ENCODE measurements at places on chromosomes 2 and 18.

GRCh38 chr2:7009207-7009911, 92.1 kb downstream of the RNF144A start:
- DNase-seq: no peak

DNA sequence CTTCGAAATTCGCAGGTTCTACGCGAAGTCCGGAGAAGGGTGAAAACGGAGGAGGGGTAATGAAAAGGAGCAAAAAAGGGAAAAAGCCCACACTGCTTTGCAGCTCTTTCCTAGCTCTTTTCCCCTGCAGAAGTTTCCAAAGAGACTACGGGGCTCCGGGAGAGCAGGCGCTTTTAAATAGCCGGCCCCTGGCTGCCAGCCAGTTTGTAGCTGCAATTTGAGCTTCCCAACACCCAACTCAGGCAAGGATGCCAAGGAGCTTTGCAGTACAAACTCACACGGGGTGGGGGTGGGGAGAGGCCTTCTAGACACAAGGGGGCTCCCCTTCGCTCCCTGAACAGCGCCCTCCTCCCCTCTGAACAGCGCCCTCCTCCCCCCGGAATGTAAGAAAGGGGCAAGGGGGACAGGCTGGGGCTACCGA, at the start of gene IGFBP5:
Gene IGFBP5 (minus strand): TSS at position 149 of the 421 bp plus-strand sequence. CDS start 774 bp downstream, outside the sequence.
- peak; percentile 78 for DNase-seq

- no peak for DNase-seq
Observed at GRCh38 chr2:84041506-84041905, 417.6 kb downstream of the SUCLG1 start.

- DNase-seq: peak; percentile 99
Observed at GRCh38 chr2:232781765-232782164, 5.4 kb upstream of the KCNJ13 start.

- DNase-seq: peak; percentile 69
Observed at GRCh38 chr2:159073256-159073655, 104.8 kb downstream of the TANC1 start.

GRCh38 chr2:139805441-139805840, 1025.3 kb upstream of the NXPH2 start:
- DNase-seq: no peak

DNA sequence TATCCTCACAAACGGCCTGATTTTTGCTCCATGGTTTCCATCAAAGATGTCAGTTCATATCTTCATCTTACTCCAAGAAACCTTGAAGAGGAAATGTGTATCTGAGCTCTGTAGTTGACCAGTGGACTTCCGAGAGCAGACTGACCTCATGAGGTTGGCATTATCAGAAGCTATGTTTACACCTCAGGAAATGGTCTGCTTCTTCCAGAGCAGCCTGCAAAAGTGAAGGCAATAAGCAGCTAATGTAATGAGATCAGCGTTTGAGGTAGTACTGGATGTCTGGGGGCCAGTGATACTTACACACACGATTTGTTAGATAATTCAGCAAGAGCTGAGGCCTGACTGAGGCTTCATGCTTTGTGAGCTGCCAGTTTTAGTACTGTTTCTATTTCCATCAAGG, 189.7 kb downstream of the LRRTM1 start:
- no peak for DNase-seq

GRCh38 chr2:2653231-2653630, 322.2 kb upstream of the MYT1L start:
- DNase-seq: no peak

DNA sequence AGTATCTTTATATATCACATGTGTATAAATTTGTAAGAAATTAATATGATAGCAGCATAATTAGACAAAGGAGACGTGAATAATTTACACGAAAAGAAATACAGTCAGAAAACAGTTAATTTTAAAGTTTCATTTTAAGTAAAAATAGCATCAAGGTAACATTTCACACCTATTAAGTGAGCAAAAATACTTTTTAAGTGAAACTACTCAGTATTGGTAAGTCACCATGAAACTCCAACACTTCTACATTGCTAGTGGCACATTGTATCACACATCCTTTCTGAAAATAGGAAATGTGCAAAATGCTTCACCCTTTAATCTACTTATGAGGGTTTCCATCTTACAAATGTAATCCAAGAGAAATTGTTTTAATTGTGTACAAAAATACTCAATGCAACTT, 287.9 kb upstream of the EPAS1 start:
- no peak for DNase-seq

- no peak for DNase-seq
Observed at GRCh38 chr2:136441979-136442714, 323.2 kb upstream of the THSD7B start.

GRCh38 chr2:136017786-136018185, 32.4 kb upstream of the DARS1 start:
- DNase-seq: no peak

- DNase-seq: no peak
Observed at GRCh38 chr2:182047544-182047943, 61.9 kb downstream of the PPP1R1C start.

- DNase-seq: no peak
Observed at GRCh38 chr18:43134876-43135275, 19.4 kb upstream of the RIT2 start.

DNA sequence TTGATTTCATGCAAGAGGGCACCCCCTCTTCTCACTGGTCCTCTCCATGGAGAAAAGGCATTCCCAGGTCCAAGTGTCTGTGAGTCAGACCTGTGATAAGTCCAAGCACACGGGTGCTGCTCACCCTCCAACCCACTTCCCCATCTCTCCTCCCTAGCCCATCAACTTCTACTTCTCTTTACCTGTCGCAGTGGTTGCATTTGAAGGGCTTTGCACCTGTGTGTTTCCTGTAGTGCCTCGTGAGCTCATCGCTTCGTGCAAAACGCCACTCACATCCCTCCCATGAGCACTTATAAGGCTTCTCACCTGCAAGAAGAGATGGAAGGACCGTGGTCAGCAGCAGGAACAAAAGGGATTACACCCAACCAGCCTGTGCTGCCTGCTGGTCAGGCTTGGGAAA, 77.5 kb downstream of the KLF7 start:
- DNase-seq: no peak

GRCh38 chr2:3771576-3771975, 68.2 kb downstream of the DCDC2C start:
- DNase-seq: no peak

DNA sequence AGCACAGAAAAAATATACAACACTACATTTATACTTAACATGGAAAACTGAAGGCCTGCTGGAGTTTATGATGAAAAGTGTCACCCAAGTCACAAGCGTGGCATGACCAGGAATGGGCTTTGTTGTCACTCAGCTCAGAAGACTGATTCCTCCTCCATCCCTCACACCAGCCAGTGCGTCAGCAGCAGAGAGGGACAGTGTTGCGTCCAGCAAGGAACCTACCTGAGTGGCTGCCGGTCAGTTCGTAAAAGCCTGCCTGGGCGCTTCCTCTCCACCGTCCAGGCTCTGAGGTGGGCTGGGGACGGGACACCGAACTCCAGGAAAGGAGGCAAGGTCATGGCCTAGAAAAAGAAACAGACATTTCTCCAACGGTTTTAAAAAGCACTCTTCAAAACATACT, 77.4 kb downstream of the USP40 start:
- DNase-seq: no peak

DNA sequence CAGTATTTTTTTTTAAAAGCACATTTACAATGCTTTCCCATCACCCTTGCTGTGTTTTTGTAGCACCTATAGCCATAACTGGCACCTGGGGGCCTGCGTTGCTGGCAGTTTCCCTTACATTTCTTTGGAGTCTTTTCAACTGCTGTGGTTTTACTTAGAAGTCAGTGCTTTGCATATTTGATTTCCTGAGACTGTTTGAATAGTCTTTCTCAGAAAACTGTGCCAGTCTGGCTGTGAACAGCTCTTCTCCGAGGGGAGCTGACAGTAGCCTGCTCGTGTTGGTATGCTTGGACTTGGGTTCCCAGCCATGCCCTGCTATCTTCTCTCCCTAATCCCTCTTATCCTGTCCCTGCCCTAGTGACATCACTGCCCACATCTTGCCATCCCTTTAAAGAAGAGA, 81.5 kb downstream of the DPP4 start:
- DNase-seq: no peak

GRCh38 chr2:175074478-175074877, 69.3 kb upstream of the CHN1 start:
- no peak for DNase-seq

GRCh38 chr2:169222665-169223064, 139.7 kb downstream of the LRP2 start:
- DNase-seq: peak; percentile 38

GRCh38 chr18:55229682-55230081, 270.4 kb upstream of the CCDC68 start:
- DNase-seq: no peak

DNA sequence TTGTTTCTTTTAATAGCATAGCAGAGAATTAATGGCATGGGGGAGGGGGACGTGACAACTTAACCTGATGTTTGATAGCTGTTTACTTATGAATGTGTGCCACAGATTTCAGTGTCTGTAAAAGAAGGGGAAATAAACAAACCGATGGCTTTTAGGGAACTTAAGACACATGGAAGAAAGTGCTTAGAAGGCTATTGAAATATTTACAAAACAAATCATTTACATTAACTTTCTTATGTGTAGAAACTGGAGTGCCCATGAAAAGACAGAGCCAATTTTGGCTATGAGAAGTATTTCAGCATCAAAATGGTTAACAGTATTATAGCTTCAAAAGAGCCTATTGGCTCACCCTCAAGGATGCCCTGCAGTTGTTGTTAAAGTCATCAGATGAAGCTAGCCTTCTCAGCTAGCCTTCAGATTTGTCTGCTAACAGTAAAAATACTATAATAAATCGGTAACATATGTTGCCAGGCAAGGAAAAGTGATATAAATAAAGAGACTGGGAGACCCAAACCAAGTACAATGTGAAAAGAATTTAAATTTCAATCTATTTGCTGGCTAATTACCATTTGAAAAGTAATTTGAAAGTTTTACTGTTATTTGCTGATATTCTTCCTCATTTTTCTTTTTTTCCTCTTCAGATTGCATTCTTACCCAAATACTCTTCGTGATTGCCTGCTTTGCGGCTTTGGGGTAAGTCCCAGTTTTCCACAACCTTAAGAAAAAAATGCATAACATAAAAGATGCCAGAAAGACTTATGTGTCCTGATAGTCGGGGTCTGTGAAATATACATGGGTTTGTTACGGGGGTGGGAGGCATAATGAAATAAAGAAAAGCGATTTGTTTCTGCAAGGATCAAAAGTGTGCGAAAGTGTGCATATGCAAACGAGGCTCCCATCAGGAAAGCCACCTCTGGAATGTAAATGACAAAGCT, 256.4 kb downstream of the MEIS1 start:
- no peak for DNase-seq

- no peak for DNase-seq
Observed at GRCh38 chr2:69514819-69515218, 77.6 kb upstream of the NFU1 start.

DNA sequence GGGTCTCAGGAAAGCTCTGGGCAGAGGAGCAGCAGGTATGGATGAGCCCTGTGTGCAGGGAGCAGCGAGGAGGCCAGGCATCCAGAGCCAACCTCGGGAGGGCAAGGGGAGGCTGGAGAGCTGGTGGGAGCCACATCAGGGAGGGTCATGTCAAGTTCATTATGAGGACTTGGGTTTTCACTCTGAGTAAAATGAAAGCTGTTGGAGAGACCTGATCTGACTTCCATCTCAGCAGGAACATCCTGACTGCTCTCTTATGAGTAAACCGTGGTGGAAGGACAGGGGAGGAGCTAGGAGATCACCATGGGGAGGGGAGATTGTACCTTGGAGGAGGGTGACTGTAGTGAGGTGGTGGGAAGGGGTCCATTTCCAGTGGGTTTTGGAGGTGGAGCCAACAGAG, 209.8 kb downstream of the LDLRAD4 start:
- no peak for DNase-seq

GRCh38 chr2:136189221-136189782, 71.4 kb upstream of the CXCR4 start:
- peak; percentile 72 for DNase-seq

DNA sequence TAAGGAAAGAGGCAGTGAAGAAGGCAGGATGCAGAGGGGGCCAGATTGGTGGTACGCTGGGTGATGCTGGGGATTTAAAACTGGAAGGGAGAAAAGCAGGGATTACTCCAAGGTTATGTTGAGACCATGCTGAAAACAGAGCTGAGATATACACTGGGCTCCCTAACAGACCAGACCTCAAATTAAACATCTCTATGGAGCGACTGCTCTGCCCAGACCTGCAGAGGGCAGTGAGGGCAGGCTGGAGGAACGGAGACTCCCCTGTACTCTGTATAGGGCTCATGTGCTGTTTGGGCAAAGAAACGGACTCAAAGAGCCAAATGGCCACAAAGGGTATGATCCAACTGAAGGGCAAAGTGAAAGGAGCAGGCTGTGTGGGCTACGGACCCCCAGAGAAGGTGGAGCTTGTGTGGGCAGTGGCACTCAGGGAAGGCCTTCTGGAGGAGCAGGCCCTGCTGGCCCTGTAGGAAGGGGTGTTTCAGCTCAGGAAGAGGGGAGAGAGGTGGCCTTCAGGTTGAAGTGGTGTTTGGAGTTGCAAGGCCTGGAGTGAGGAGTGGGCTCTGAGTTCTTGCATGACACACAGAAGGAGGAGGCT, 4.8 kb upstream of the CELF4 start:
- no peak for DNase-seq

- DNase-seq: no peak
Observed at GRCh38 chr2:216074380-216074779, 7.2 kb downstream of the PECR start.

GRCh38 chr18:77013811-77014521, 118.6 kb downstream of the MBP start:
- no peak for DNase-seq

GRCh38 chr2:74010087-74010541, 25.4 kb downstream of the TET3 start:
- DNase-seq: peak; percentile 44

DNA sequence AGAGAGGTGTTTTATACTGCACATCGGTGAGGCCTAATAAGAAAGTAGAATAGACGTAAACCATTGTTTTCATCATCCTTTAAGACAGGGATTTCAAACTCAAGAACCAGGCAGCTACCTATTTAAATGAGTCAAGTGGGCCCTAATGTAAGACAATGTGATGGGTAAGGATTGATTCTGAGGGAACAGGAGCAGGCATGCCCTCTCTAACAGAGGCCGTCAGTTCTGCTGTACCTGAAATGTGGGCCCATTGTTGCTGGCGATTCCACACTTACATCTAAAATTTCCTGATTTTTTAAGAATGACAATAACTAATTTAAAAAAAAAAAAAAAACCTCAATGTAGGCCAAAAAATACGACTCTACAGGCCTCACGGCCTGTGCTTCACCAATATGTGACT, 67.5 kb downstream of the ACSL3 start:
- no peak for DNase-seq

DNA sequence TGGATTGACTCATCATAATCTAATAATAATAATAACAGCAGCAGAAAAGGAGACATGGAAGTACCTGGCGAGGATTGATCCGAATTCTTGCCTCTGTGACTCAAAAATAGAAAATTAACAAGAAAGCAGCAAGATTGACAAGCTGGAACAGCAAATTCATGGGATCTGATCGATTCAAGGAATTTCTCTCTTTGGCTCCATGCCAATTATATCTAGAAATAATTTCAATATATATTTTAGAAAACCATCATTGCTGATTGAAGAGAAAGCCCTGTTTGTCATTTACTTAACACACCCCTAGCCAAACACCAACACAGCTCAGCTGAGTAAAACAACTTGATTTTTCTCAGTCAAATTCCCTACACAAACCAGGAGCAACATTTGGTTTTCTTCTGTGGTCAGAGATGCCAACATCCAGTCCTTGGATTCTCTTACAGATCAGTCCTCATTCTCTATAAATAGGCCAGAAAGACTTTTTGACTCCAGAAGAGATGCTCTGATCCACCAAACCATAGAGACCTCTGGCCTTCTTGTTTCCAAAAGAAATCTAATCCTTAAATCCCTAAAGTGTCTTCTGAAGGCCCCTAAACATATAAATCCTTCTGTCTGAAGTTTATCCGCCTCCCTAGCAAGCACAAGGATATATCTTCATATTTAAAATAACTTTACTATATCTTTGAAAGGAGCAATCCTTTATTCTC, 129.9 kb downstream of the CACNB4 start:
- no peak for DNase-seq
